Activated CD4-positive, alpha-beta T cell treated with anti-CD3 and anti-CD28 coated beads, Interleukin-10, Interleukin-2, amounts not matched to agents 100 ng/mL and 50 ng/mL, durations not matched to agents 16 hours and 8 hours (primary cell): ENCODE measurements at places on chromosomes 1 and 21.

DNA sequence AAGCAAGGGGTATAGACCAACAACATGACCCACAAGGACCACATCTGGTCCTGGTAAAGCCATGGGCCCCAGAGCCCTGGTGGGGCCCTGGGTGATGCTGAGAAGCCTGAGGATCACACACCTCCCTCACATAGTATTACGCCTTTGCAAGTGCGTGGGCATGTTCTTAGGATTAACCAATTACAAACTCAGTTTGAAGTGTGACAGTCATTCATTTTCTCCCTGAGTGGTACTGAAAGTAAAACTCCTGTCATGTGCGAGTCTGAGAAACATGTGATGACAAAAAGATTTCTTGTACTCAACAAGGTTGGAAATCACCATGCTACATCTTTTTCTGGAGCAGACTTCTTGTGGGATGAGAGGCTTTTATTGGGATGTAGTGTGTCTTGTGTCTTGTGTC, 315.3 kb upstream of the DUSP10 start:
- DNase-seq: peak; percentile 10

- peak; percentile 5 for DNase-seq
Measured at GRCh38 chr1:178543290-178543607, 30.3 kb downstream of the TEX35 start.

GRCh38 chr21:33205476-33205875, 24.3 kb upstream of the IFNAR2 start:
- DNase-seq: no peak

- DNase-seq: no peak
Measured at GRCh38 chr1:93635614-93636543, 45.8 kb downstream of the BCAR3 start.

GRCh38 chr1:111275079-111275478, 15.6 kb upstream of the CHIA start:
- DNase-seq: peak; percentile 69

GRCh38 chr1:193340331-193340730, 153.9 kb upstream of the B3GALT2 start:
- DNase-seq: no peak

DNA sequence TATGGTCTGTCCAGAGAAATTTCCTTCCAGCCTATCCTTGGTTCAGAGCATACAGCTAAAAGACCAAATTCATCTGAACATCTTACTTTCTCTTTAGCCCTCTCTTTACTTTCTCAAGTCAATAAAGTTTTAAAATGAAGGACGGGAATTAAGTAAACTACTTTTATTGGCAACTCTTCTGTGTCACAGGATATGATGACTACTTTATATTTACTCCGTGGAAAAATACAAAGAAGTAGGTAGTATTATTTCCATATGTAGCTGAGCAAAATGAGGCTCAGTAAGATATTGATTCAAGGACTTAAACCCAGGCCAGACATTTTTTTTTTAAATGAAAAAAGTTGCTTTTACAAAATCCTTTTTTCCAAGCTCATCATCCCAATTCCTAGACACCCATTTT, 151.2 kb upstream of the DPYD start:
- DNase-seq: no peak

GRCh38 chr1:181139631-181140061, 51.1 kb downstream of the IER5 start:
- DNase-seq: no peak

DNA sequence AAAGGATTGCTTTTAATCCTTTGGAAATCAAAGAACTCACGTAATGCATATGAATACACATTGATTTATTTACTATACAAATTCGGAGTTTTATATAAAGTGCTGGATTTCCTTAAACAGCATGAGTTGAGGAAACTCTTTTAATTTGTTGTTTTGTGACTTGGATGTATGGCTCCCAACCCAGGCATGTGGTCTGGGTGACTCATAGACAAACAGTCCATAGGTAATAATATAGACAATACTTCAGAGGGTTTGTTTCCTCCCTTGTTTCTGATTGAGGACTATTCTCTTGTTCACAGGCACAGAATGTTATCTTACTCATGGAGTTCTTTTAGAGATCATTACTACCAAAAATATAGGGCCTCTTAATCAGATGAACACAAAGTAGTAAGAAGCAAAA, 43.8 kb downstream of the XPR1 start:
- DNase-seq: no peak

DNA sequence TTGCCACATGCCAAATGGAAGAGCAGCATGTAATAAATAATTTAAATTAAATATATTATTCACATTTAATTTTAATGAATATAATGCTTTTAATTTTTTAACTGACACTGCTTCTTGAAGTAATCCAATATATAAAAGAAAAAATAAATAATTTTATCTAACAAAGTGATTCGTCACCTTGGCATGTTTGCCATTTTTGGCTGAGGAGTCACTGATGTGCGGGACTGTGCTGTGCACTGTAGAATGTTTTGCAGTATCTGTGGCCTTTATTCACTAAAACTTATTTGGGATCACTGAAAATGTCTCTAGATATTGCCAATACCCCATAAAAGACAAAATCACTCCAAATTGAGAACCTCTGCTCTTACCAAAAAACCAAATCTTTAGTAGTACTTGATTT, 807.8 kb downstream of the BRINP3 start:
- no peak for DNase-seq

DNA sequence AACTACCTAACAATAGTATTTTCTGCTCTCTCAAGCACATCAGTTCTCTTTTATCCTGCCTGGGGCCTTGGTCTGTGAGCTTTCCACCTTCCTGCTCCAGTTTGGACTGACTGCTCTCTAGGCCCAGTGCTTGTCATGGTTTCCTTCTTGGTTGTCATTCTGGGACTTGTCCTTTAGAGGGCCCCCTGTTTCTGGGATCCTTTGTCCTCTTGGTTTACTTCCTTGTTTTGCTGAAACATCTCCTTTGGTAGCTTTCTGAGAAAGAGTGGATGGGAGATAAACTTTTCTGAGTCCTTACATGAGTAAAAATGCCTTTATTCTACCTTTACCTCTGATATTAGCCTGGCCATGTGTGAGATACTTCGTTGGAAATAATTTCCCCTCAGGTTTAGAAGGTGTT, 4.7 kb downstream of the SLC1A7 start:
- DNase-seq: peak; percentile 5
